Activated CD4-positive, alpha-beta T cell treated with anti-CD3 and anti-CD28 coated beads, Interleukin-2, amount 10 ng/mL, durations not matched to agents 7 days and 5 days (primary cell): ENCODE measurements at places on chromosomes 7 and 10.
A peak's percentile ranks its signal among the peaks of the same experiment; 100 is the strongest.

- DNase-seq = no peak
Observed at GRCh38 chr10:79336276-79336675, 11.0 kb upstream of the PPIF start.

DNA sequence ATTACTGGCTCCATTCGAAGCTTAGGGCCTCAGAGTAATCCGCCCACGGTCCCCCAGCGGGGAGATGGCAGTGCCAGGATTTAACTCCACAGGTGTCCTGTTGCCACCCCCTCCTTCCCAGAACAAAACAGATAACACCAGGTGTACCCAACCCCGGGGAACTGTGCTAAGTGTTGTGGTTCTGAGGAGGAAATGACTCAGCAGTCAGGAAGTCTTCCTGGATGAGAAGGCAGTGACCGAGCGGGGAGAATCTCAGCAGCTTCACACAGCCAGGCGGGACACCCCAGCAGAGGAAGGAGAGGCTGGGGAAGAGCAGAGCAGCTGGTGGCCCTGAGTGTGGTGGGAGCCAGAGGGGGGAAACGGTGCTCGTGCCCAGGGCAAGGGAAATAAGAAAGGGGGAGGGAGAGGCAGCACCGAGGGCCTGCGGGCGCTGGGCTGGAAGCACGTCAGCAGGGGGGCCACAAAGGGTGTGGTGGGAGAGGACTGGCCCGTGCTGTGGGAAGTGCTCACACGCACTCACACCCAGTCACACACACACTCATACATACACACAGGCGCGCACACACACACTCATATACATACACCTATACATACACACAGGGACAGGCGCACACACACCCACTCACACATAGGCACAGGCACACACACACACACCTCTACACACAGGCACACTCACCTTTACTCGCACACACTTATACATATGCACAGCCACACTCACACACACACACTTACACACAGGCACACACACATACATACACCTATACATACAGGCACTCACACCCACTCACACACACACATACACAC is 59.8 kb upstream of the CHST15 start:
- peak; percentile 59 for DNase-seq

DNA sequence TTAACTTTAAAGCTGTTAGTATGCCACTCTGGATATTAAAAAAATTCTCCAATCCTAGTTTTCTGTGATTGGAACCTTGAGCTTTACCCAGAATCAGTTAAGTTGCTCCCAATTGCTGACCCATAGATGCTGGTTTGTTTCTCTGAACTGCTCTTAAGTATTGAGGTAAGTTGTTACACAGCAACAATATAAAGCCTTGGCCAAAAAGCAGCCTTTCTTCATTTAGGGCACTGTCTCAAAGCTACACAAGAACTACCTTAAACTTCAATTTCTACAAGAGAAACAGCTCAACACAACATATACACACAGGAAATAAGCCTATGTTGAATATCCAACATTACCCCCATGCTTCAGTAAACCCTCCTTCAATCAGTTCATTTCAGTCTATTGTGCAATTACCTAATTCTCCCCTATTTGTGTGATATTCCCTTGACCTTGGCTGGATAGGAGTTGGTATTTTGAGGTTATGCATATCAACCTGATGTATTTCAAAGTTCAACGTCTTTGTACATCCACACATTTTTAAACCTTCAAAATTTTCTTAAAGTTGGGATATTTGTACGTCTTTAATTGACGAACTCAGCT is 11.5 kb downstream of the HNRNPA2B1 start:
- no peak for DNase-seq

DNA sequence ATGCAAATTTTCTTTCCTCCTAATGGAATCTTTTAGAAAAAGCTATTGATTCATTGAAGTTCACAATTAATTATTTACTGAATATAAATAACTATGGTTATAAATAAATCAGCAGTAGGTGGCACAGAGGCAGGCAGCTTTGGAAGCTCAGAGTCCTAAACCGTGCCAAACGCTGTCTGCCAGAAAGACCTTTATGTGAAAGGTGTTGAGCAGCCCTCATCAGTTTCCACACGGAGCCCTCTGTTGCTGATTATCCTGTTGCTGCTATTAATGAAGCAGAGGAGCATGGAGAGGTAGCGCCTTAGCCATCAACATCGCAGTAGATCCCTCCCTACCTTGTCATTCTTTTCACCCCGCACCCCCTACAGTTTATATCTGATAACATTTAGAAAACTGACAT is 51.0 kb downstream of the RTKN2 start:
- no peak for DNase-seq

DNA sequence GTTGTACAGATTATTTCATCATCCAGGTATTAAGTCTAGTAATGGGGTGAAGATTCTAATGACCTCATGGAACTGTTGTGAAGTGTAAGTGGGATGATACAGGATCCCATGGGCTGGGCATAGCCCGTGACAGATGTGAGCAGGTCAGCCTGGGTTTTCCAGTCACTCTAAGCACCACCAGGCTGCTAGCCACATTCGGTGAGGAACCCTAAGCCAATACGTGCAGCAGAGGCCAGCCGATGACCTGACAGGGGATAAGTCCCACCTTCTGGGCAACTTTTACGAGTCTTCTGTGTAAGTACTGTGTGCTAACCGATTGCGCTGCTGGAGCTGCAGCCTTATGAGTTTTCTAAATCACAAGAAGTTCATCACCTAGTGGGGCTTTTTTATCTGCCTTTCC is 7.3 kb downstream of the ZNF503 start:
- DNase-seq = no peak
